ENCODE measurements at places on chromosomes 6 and 20.

DNA sequence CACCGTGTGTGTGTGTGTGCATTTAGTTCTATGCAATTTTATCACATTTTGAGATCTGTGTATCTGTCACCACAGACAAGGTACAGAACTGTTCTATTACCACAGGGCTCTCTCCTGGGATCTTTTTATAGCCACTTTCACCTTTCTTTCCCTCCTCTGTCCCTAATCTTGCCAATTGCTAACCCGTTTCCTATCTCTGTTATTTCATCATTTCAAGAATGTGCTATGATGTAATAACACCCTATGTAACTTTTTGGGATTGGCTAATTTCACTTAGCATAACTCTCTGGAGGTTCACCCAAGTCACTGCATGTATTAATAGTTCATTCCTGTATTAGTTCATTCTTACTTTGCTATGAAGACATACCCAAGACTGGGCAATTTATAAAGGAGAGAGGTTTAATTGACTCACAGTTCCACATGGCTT lies 657.7 kb downstream of the QKI start:
- no peak for DNase-seq

- no peak for DNase-seq
Measured at GRCh38 chr20:17771206-17772004, 71.6 kb downstream of the BANF2 start.

GRCh38 chr6:134983823-134984222 lies 33.9 kb upstream of the ALDH8A1 start:
- no peak for DNase-seq

DNA sequence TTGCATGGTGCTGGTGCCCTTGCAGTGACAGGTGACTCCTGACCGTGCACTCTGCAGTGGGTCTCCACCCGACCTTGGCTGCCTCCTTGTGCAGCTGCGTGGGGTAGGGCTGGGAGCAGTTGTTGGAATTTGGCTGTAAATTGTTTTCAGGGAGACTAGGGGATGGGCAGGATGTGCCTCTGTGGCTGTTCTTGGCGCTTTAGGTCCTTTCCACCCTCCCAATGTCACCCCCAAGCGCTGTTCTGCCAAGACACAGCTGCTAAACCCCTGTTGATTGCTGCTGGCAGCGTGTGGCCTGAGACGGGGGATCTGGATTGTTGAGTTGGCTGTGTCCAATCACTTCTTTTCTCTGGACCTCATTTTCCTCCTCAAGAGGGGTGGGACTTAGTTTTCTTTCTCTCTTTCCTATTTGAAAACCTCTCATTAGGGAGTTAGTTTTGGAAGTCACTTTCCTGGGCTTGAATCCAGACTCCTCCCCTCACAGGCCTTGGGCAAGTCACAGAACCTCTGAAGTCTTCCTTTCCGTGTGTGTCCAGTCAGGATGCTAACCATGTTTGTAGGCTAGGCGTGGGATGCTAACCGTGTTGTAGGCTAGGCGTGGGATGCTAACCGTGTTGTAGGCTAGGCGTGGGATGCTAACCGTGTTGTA lies 8.5 kb downstream of the IGF2R start:
- DNase-seq: no peak

- DNase-seq: no peak
Measured at GRCh38 chr20:63409066-63409833, 48.1 kb upstream of the CHRNA4 start.

GRCh38 chr6:5157621-5158138 lies 72.5 kb downstream of the PPP1R3G start:
- no peak for DNase-seq

DNA sequence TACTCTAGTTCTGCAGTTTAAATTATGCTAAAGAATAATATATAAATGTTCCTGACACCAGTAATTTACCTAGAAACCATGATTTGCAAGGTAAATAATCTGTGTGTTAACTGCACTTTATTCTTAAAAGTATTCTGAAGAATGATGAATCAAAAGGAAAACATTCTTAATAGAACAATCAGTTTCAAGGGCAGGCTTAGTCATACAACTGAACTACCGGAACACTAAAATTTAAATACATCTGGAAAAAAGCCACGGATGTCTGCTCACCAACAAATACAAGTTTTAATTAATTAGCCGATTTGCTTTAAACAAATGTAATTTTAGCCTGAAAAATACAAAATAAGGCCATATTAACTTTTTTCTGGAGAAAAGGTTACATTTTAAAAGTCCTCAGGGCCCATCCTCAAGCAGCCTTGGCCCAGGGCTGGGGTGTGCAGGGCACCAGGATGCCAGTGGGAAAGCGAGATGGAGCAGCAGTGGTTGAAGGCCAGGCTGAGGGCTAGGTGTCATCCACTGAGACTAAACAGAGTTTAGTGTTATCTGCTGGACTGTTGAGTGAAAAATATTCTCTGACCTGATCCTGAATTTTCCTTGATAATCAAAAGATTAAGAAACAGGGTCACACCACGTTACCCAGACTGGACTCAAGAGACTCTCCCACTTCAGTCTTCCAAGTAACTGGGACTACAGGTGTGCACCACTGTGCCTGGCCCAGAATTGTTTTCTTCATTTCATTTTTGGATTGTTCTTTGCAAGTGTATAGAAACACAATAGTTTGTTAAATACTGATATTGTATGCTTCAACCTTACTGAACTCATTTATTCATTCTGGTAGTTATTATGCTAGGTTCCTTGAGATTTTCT lies 88.2 kb upstream of the DST start:
- peak; percentile 78 for DNase-seq

DNA sequence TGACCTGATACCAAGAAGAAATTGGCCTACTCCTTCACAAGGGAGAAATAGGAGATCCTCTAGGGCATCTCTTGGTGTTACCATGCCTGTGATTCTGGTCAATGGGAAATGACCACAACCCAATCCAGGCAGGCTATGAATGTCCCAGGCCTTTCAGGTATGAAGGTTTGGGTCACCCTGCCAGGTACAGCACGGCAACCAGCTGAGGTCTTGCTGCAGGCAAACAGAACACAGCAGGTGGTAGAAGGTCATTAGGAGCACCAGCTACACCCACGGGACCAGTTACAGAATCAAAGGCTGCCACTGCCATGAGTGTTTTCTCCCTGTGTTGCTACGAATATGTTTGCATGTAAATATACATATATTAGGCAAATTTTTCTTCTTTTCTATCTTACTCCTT lies 202.3 kb downstream of the ERMARD start:
- DNase-seq: no peak
